ENCODE measurements at places on chromosomes 4 and X.

GRCh38 chr4:89404530-89404929 lies 96.9 kb upstream of the GPRIN3 start:
- no peak for DNase-seq

DNA sequence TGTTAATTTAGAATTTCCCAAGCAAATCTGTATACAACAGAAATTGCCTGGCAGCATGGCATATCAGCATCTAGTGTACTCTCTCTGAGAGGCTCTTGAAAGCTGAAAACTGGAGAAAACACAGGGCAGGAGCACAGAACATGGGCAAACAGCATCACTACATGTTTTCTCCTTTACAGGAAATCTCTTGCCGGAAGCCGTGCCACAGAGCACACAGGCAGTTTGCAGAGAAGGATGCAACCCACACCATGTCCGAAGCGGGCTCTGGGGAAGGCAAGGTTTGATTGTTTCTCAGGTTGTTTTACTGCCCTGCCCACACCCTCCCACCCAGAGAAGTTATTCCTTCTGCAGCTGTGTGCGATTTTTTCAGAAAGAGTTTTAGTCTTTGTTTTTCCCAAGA lies 41.1 kb upstream of the FAM9C start:
- no peak for DNase-seq

DNA sequence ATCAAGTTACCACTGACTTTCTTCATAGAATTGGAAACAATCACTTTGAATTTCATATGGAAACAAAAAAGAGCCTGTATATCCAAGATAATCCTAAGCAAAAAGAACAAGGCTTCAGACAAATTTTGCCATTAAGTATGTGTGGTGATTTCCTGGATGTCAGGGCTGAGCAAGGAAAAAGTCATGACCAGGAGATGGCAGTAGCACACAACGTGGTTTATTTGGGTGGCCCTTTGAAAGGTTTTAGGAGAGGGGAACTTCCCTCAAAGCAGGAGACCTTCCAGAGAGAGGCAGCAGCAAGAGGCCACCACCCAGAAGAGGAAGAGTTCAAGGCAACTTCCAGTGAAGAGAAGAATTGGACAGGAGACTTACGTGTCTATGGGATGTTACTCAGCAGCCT lies 18.1 kb upstream of the ZXDB start:
- DNase-seq: no peak

- no peak for DNase-seq
Measured at GRCh38 chr4:39319676-39320075, 46.5 kb downstream of the RFC1 start.

- DNase-seq: no peak
Measured at GRCh38 chrX:147069926-147070325, 255.4 kb upstream of the CXorf51A start.

GRCh38 chr4:147447786-147448185 lies 33.1 kb upstream of the EDNRA start:
- no peak for DNase-seq

DNA sequence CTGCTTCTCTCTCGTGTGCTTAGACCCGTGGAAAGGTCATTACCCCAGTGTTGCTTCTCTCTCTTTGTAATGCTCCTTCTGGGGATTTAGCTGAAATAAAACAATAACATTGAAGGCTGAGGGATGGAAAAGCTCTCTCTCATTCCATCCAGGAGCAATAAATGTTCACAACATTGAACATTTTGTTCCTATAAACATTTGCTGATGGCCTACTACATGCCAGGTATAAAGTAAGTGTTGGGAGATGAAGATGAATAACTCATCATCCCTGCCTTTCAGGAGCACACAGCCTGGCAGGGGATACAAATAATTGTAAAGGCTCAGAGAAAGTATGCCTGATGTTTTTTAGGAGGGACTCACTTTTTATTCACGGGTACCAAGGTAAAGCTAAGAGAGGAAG lies 158.1 kb downstream of the KDR start:
- DNase-seq: no peak

GRCh38 chrX:120486786-120487185 lies 17.7 kb upstream of the LAMP2 start:
- DNase-seq: no peak

DNA sequence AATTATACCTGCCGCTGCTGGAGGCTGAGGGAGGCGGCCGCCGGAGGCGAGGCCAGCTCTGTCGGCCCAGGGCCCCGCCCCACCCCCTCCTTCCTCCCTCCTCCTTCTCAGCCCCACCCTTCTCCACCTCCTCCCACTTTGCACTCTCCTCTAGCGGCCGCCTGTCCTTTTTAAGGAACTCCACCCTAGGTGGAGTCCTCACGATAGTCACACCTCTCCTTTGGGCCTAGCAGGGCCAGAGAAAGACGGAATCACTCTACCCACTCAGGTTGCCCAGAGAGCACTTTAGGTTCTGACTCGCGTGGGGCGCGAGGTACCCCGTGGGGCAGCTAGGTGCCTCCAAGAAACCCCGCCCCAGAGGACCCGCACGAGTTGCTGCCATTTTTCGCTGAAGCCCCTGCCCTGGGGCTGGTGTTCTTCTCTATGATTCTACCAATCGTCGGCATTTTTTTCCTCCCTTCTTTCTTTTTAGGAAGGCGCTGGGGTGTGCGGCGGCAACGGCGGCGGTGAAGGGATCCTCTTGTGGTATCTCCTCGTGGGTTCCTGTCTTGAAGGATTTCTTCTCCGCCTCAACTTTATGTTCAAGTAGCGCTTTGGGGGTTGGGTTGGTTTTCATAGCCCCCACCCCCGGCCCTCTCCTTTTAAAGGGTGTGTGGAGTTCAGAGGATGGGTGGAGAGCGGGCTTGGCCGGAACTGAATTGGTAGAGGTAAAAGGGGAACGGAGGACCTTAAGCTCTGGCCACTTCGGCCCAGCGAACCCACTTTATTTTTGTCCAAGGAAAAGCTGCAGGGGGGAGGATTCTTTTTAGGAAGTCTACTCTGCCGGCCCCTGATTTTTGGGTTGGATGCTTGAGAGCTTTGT lies at the start of gene KLF8:
TSS of gene KLF8 (plus strand) at position 136 of the 862 bp plus-strand sequence. CDS start 979 bp downstream, outside the sequence.
- DNase-seq: peak; percentile 64

- DNase-seq: no peak
Measured at GRCh38 chrX:37912304-37912703, 64.9 kb upstream of the DYNLT3 start.

- no peak for DNase-seq
Measured at GRCh38 chr4:7083597-7084563, 16.0 kb upstream of the GRPEL1 start.

All from Right ventricle myocardium inferior (tissue), 1 donor.